ENCODE measurements at places on chromosomes 7 and 10.
A peak's percentile ranks its signal among the peaks of the same experiment; 100 is the strongest.

DNA sequence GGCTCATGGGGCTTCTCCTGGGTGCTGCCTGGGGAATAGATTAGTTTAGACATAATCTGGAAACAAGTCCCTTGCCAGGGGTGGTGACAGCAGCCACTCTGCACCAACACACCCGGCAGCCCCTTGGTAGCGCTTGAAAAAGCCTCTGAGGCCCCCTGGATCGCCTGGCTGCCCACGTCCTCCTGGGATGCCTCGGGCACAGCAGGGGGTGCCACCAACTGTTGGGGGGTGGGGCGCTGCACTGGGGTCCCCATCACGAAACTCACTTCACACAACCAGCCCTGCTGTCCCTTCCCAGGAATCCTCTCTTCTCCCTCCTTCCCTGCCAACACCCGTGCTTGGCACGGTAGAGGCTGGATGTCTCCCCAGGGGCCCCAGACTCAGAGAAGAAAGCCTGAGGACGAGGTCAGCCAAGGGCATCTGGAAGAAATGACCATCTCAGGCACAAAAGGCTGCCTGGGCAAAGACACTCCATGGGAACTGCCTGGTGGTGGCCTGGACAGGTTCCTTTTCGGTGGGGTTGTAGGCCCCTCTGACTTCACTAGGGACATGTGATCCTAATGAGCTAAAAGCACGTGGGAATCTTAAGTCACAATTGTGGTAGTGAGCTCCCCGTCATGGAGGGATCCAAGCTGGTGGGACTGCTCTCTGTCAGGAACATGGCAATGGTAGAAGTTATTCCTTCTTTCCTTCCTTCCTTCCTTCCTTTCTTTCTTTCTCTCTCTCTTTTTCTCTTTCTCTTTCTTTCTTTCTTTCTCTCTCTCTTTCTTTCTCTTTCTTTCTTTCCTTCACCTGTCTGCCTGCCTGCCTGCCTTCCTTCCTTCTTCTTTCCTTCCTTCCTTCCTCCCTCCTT is 11.3 kb downstream of the TMEM270 start:
- ATAC-seq: no peak

DNA sequence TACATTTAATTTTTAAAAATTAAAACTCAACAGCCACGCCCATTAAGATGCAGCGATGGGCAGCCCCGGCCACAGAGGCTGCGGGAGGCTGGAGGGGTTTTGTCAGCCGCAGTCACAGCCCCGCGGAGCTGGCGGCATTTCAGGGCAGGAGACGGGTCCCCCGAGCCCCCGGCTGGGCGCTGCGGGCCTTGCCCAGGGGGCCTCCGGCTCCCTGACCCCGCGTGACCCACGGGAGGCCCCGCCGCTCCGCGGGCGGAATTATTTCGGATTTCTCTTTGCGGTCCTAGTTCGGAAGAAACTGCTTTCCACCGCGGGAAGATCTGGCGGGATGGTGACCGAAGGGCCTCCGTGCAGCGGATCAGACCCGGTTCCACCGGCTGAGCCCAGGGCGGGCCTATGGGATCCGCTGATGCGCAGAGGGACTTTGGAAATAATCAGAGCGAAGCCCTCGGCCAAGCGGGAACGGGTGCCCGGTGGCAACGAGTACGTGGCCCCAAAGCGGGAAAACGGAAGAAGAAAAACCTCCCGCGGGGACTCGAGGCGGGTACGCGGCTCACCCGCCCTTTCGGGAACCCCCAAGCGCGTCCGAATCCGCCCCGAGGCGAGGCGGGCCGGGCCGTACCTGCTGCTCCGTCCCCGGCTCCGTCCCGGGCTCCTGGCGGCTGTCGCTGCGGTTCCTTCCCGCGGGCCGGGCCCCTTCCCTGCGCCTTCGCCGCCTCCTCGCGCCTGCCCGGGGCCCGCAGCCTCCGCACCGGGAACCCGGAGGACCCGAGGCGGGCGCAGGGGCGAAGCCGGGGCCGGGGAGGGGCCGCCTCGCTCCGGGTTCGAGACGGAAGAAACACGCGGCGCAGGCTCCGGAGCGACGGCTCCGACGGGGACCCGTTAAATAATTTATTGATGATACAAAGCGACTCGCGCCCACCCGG is 1.7 kb downstream of the NKX6-2 start:
- ATAC-seq: no peak

- ATAC-seq: no peak
Observed at GRCh38 chr7:3232228-3232627, 68.8 kb upstream of the SDK1 start.

DNA sequence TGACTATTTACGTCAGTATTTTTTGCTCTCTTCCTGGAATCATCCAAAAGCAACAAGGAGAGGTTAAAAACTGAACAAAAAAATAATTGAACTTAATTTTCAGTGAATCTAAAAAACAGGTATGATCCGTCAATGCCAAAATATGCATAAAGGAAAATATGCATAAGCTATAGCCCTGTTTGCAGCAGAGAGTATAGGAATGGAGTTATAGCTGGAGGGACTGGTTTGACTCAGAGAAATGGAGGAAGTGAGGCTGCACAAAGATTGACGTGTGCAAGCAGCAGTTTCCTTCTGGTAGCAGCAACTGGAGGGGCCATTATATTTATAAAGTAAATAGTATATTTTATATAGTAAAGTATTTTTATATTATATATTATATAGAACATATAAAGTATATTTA is 37.1 kb downstream of the GNG11 start:
- no peak for ATAC-seq

DNA sequence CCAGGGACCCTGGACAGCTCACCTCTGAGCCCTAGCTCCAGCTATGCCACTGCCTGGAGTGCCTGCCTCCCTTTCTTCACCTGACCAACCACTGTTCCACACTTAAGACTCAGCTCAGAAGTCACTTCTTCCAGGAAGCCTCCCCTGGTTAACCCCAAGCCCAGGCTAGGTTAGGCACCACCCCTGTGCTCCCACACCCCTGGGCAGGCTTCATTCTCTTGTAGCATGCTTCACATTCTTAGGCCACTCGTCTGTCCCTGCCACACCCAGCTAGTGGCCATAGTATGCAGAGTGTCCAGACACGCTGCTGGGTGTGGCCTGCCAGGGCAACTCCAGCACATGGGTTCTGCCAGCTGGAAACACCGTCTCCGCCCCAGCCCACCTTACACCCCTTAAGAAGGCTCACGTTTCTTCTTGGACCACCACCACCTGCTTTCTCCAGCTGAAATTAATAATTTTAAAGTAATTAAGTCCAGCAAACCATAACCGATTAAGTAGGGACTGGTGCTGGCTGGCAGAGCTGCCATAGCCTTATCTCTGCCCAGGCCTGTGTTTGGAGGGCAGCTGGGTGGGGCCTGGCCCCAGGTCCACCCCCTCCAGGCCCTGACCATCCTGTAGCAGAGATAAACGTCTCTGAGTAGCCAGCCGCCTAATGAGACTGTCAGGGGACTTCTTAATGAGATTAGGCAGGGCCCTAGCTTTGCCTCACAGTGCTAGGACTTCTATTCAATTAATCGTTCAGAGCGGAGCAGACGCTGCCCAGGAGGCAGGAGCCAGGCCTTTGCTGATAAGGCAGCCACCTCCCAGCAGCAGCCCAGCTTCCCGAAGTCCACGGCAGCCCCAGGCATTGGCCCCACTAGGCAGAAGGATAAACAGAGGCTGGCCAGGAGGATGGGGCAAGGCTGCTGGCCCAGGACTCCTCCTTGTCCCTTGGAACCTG is 20.5 kb downstream of the GRID1 start:
- ATAC-seq: no peak

- ATAC-seq: peak; percentile 70
Observed at GRCh38 chr7:130393101-130393561, 12.8 kb downstream of the CPA1 start.

DNA sequence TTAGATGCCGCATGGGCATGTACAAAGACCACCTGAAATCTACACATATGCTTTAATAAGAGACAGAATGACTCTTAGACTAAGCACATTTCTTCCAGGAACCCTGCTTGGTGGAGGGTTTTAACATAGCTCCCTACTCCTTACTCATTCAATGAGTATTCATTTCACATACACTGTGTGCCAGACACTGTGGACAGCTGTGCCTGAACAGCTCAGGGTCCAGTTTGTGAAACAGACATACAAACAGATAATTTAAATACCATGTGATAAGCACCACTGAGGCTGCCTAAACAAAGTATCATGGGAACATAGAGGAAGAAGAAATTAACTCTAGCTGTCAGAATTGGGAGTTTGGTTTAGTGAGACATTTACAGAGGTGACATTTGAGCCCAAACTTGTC is 65.2 kb upstream of the ITPRID1 start:
- no peak for ATAC-seq

DNA sequence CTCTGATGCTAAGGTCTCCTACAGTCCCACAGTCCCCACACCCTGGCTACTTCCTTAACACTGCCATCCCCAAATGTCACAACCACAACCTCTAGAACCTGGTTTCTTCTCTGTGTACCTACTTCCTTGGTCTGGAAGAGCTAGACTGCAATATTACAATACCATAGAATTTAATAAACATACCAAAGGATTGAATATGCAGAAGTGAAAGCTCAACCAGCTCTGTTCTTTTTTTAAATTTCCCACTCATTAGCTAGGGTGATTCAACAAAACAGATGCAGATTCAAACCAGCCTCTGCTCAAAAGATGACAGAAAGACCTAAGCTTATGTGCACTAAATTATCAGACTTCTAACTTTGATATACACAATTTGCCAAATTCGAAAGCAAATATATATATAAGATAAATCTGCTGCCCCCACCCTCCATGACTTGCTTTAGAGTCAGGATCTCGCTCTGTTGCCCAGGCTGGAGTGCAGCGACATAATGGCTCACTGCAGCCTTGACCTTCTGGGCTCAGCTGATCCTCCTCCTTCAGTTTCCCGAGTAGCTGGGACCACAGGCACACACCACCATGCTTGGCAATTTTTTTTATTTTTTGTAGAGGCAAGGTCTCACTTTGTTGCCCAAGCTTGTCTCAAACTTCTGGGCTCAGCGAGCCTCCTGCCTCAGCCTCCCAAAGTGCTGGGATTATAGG is 212.6 kb downstream of the CHCHD3 start:
- no peak for ATAC-seq

DNA sequence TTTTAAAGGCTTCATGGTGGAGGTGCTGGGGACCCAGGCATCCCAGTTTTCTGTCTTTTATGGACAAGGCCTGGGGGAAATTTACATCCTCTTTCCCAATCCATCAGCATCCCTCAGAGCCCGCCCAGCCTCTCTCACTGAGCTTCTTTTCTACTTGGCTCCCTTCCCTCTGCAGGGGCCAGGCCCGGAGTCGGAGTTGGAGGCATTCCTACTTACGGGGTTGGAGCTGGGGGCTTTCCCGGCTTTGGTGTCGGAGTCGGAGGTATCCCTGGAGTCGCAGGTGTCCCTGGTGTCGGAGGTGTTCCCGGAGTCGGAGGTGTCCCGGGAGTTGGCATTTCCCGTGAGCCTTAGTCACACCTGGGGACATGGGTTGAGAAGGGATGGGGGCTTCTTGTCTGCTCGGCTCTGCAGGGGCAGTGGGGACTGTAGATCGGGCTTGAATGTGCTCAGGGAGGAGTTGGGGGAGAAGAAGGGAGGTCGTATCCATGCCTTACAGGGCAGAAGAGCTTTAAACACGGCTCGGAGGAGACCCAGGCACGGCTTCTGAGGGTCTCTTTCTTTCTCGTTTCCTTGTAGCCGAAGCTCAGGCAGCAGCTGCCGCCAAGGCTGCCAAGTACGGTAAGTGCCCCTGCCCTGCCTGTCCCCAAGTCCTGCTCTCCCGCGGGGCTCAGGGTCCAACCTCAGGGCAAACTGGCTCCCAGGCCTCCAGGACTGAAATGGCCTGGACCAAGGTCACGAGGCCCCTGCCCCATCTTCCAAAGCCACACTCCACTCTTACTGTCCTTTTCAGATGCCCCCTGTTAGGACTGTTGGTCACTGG is 27.3 kb upstream of the LIMK1 start:
- ATAC-seq: no peak

GRCh38 chr10:43252166-43252782 is 14.6 kb downstream of the RASGEF1A start:
- no peak for ATAC-seq

DNA sequence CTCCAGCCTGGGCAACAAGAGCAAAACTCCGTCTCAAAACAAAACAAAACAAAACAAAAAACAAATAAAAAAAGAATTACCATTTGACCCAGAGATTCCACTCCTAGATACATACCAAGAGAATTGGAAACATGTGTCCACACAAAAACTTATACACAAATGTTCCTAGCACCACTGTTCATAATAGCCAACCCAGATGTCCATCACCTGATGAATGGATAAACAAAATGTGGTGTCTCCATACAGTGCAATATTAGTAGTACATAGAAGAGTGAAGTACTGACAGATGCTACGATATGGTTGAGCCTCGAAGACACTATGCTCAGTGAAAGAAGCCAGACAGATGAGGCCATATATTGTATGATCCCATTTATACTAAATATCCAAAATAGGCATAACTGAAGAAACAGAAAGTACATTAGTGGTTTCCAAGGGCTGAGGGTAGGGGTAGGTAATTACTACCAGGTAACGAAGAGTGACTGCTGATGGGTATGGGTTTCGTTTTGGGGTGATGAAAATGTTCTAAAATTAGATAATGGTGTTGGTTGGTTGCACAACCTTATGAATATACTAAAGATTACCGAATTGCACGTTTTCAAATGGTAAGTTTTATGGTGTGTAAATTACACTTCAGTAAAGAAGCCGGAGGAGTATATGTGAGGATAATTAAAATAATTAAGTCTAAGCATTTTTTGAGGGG is 20.0 kb downstream of the MYO1G start:
- ATAC-seq: no peak

GRCh38 chr7:75849573-75849972 is 29.3 kb upstream of the RHBDD2 start:
- no peak for ATAC-seq

DNA sequence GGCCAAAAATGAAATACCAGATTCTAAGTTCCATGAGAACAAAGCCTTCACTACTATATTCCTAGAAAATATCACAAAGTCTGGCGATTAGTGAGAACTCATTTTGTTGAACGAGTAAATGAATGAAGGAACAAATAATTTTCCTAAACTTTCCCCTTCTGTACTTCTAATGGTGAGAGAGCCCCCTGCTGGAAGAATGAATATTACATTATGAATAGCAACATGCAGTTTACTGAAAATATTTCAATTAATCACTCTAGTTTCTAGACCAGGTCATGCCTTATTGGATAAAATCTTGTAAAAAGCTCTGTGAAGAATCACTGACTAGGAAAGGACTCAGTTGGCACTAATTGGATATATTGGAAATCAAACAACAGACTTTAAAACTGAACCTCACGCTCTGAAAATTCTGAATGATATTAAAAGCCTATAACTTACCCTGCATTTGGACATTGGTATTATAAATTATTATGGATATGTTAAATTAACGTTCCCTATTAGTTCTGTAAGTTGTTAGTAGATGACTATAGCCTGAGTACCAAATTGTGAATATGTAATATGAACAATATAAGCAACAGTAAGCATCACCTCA is 32.4 kb upstream of the MTPN start:
- ATAC-seq: no peak
